ENCODE measurements at places on chromosomes 13 and 19.

DNA sequence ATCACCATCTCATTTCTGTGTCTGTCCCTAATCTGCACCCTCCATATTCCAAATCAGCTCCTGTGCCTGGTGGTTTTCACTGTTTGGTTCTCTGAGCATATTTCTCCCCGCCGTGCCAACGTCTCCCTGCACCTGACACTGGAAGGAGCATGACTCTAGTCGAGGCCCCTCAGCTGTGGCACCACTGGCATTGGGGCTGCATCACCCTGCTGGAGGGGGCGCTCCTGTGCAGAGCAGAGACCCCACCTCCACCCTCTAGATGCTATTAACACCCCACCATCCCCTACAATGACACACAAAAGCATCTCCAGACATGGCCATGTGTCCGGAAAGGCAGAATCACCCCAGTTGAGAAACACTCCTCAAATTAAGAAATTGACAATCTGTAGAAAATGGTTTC lies 20.8 kb downstream of the ZSCAN5C start:
- DNase-seq = no peak

GRCh38 chr13:32530841-32531253 lies 7.7 kb downstream of the N4BP2L2 start:
- DNase-seq = no peak

DNA sequence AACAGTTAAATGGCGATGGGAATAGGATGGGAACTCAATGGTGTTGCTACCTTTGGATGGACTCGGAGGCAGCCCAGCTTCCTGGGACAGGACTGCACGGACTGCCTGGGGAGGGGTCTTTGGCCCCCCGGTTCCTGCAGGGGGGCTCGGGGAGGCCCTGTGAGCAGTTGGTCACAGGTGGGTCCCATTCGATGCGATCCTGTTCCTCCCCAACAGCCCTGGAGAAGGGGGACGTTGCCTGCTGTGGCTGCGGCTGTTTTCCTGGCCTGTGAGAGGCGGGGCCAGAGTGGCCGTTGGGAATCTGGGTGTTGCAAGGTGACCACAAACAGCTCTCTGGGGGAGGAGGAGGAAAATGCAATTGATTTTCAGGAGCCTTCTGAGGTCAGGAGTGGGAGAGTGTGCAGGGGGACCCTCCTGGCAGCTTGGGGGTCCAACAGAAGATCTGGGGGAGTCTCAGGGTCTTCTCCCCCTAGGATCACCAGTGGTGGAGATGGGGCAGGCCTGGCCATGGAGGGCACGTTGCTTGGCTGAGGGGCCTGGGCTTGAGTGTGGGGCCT lies 1.9 kb upstream of the PLPPR3 start:
- DNase-seq = no peak

- DNase-seq = no peak
Observed at GRCh38 chr19:3586127-3586626, 899 bp downstream of the GIPC3 start.

GRCh38 chr19:38890686-38891085 lies 8.7 kb downstream of the SIRT2 start:
- DNase-seq = no peak

DNA sequence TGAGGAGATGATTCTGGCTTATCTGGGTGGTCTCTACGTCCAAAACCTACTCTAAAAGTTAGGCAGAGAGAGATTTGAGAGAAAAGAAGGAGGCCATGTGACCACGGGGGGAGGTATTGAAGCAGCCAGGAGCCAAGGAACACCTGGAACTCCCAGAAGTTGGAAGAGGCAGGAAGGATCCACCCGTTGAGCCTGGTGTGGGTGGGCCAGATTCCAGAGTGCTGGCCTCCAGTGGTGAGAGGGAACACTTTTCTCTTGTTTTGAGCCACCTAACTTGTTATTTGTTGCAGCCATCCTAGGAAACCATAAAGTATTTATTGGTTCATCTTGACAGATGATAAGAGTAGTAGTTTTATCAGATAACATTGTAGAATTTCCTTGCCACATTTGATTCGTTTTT lies 396.9 kb downstream of the MYO16 start:
- DNase-seq = no peak

GRCh38 chr19:47854459-47854858 lies 4.6 kb upstream of the TPRX2 start:
- no peak for DNase-seq

DNA sequence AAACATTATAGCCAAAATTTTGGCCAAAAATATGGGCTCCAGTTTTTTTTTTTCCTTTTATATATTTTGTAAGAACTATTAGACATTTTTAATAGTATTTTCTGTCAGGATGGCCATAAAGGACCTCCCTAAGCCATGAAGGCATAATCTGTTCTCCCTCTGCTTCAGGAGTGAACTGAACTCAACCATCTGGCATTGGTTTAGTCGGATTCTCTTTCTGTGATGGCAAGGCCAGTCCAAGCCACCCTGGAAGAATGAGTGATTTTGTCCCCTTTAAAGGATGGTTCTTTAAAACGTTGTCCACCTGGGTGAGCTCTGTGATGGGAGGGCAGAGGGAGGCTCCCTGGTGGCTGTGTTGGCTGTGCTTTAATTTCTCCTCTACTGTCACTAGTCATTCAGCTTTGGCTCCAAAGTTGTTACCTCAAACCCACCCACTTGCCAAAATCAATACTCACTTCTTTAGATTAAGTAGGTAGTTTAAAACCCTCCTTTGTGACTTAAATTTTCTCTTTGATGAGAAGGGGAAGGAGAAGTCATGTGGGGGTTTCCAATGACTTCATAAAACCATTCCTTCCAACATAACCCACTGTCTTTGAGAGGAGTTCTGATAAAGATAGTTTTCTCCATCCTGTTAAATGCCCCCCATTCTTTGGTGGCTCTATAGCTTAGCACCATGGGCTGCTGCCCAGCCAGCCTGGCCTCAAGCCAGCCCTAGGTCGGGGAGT lies 4.4 kb downstream of the TNFRSF19 start:
- no peak for DNase-seq

DNA sequence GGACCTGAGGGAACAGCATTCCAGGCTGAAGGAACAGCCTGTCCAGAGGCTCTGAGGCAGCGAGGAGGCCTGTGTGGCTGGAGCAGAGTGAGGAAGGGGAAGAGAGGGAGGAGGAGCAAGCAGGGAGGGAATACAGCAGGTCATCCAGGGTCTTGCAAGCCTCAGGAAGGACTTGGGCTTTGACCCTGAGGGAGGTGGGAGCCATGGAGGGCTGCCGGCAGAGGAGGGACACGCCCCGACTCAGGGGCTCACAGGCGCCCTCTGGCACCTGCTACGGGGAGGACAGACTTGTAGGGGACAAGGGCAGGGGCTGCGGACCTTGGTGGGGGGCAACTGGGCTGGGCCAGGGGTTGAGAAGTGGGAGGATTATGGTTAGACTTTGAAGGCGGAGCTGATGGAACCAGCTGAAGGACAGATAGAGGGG lies 4.7 kb downstream of the TINCR start:
- no peak for DNase-seq

DNA sequence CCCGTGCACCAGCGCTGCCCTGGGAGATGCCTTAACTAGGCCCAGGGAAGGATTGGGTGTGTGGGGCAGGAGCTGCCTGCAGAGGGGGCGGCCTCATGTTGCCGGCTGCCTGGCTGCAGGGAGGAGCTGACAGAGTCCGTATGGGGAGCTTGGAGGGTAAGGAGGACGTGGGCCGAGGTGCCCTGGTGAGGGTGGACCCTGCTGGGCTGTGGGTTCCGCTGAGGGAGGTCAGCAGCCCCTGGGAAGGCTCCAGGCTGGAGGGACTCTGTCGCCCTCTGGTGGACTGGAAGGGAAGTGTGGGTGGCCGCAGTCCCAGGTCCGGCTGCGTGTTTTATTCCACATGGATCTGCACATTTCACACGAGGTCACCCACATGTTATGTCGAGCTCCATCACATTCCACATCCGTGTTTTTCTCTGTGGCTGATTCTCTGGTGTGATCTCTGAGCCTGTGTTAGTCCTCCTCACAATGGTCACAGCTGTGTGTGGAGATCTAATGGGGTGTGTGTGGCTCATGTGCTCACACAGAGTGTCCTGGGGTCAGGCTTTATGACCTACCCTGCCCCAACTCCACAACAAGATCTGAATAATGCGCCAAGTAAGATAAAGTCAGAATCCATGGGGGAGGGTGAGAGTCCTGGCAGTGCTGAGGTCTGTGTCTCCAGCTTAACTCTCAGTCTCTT lies 1.8 kb upstream of the CEACAM8 start:
- DNase-seq = peak; percentile 5
